ENCODE measurements at places on chromosomes 5 and 9.

- no peak for DNase-seq
Measured at GRCh38 chr5:119220576-119221197, 135.1 kb upstream of the TNFAIP8 start.

- DNase-seq: no peak
Measured at GRCh38 chr5:93723005-93723404, 18.4 kb downstream of the POU5F2 start.

GRCh38 chr9:94847486-94847885, 121.0 kb downstream of the AOPEP start:
- no peak for DNase-seq

- DNase-seq: no peak
Measured at GRCh38 chr5:6632324-6632887, 438 bp downstream of the NSUN2 start.

DNA sequence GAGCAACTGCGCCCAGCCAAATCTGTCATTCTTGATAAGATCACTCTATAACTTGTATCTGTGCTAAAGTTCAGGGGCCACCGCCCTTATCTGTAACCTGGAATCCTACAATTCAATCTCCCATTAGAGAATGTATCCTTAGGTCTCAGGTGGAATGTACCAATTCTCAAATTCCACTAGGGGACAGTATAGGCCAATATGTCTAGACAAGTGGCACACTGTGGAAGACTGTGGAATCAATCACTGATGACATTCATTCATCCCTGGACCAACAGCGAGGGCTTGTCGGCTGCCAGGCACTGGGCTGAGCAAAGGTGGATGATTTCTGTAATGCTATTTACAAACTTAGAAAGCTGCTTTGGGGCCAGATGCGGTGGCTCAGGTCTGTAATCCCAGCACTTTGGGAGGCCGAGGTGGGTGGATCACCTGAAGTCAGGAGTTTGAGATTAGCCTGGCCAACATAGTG, 28.7 kb upstream of the MEGF9 start:
- no peak for DNase-seq

DNA sequence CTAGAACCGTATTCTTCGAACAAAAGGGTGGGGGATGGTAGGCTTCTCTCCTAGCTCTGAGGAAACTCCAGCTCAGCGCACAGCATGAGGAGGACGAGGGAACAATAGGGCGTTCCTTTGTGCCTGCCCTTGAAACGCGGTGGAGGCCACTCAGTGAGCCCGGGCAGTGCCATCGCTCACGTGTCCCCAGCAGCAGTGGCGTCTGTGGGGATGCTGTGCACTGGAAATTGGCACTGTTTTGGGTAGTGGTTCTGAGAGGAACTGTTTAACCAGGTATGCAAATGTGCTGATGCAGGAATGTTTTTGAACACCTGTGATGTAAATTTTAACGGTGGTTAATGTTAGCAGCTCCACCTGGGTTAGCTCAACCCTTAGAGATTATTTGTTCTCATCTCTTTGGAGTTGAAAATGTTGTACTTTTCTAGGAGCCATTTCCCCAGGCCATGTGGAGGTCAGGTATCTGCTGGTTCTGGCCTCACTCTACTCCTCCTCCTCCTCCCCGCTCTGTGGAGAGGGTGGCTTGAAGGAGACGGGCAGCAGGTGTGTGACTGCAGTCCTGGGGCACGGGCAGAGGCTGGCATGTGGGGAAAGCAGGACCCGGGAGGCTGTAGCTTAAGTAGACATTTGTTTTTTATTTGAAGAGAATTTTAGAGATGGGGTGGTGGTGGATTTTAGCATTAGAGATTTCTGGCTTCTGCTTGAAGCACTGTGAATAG, 48.3 kb downstream of the EHMT1 start:
- no peak for DNase-seq

GRCh38 chr5:155768332-155768731, 558.6 kb upstream of the SGCD start:
- DNase-seq: no peak

DNA sequence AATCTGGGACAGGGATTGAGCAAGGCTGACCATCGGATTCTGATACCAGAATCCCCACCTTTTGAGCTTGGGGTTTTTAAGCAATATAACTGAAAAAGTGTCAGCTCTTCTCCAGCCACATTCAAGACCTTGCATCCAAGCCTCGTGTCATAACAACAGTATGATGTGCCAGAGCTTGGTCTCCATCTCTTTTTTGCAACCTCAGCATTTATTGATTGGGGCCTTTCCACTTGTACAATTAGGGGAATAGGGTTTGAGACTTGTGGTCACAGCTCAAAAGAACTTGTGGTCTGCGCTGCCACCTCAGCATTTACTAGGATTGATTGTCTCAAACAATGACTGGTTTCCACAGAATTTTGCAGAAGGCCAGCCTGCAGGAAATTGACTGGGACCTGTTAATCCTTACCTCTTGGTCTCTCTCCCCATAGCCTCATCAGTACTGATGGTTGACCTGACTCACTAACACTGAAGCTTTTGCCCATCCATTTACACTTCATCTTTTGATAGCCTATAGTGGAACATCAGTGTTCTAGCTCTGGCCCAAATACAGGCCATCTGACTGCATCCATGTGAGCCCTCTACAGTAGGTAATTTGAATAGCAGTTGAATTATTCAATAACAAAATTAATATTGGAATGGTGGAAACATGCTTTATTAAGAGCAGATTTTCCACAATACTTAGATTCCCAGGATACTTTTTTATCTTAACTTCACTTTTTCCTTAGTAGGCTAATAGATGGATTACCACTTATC, 381.6 kb upstream of the PRR16 start:
- no peak for DNase-seq

DNA sequence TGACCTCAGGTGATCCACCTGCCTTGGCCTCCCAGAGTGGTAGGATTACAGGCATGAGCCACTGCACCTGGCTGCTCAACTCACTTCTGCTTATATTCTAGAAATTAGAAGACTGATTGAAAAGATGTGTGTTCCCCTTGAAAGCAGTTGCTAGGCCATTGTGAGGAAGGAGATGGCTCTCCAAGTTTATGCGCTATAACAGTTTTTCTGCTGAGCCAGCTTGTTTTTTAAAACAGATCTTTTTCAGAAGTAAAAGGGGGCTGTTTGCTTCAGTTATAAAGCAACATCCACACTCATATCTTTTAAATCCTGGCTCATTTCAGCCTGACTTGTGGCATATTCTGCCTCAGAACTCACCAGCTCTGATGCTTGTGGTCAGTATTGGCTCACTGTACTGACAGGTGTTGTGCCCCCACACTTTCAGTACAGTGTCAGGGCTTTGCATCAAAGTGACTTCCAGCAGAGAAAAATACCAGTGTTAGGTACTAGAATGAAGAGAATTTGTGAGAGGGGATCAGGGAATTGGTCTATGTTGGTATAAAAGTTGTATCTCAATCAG, 49.4 kb downstream of the NUP214 start:
- DNase-seq: no peak

DNA sequence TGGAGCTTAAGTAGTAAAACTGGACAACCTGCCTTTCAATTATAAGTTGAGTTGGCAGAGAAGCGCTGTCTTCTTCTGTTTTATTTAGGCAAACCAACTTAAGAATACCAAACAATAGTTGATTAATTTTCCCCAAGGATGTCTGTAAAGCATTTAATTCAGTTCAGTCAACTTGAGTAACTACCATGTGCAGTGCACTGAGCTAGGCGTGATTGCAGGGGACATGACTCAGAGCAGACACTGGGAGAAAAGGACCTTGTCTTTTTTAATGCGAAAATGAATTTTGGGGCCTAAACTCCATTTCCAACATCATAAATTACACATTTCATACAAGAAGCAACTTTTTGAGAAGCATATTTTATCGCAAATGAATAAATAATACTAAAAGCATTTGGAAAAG, 66.3 kb downstream of the FBXL7 start:
- no peak for DNase-seq

GRCh38 chr5:137728048-137728447, 7.8 kb downstream of the KLHL3 start:
- DNase-seq: no peak

GRCh38 chr9:39587844-39588499, 232.5 kb downstream of the SPATA31A1 start:
- no peak for DNase-seq

DNA sequence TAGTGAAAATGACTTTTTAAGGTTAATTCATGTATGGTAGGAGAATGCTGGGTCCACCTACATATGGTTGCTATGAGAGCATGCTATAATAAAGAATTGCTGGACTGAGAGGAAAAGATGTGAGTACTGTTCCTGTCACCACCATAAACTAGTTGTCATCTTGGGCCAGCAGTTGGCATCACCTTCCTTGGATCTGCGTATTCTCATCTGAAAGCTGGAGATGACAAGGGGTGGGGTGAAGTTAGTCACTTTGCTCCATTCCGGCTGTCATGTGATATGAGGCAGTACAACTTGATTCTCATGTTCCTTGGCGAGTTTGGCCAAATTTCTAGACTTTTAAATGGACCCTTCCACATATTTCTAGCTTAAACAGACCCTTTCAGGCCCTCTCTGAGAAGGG, 33.3 kb downstream of the PIP5K1B start:
- no peak for DNase-seq

DNA sequence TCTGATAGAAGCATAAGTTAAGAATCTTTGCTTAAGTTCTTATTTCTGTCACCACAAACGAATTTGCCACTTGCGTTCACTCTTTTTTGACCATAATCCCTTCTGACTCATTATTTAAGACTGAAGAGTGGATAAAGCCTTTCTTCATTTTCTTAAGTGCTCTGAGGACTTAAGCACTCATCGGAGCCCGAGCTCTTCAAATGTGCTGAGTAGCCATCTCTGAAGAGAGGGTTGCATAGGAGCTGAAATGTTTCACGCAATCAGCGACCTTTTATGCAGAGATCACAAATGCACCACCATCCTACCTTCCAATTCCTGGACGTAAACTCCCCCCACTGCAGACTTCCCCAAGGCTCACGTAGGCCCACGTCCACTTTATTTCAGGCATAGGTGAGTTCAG, 699.2 kb downstream of the IRX1 start:
- DNase-seq: no peak

DNA sequence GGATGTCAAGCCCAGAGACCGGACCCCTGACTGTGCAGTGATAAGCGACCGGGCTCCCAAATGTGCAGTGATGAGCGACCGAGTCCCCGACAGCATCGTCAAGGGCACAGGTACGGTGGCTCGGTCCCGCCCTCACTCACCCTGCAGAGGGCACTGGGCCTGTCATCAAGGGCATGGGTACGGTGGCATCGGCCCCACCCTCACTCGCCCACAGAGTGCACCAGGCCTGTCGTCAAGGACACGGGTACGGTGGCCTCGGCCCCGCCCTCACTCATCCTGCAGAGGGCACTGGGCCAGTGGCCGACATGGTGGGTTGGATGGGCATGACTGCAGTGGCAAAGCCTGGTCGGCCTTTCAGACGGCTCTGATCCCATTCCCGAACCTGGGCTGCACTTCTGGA, 9.7 kb upstream of the LRRC14B start:
- no peak for DNase-seq

DNA sequence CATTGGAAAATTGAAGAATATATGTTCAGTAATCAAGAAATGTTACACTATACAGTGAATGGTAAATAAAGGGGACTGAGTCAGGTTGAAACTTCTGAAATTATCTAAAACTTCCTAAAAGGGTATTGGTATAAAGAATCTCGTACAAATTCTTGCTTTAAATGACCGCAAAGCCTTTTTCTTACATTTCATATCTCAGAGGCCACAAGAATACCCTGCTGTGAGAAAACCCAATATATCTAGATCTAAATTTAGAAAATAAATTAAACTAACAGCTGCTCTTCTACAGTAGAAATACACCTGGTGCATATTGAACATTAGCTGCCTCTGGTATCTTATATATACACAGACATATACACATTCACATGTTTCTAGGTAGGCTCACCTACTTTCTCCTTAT, 221.7 kb downstream of the PCSK5 start:
- DNase-seq: no peak

GRCh38 chr9:95584176-95584575, 67.4 kb upstream of the PTCH1 start:
- no peak for DNase-seq

- no peak for DNase-seq
Measured at GRCh38 chr9:137205126-137206069, at the start of the genes NDOR1 and TMEM203. TSS of gene NDOR1 (plus strand) at chr9:137205700. CDS start at chr9:137205778, 78 bp downstream. TSS of gene TMEM203 (minus strand) at chr9:137205648. CDS start at chr9:137205414, 234 bp downstream.

GRCh38 chr9:6965566-6965965, 207.8 kb downstream of the KDM4C start:
- DNase-seq: no peak

DNA sequence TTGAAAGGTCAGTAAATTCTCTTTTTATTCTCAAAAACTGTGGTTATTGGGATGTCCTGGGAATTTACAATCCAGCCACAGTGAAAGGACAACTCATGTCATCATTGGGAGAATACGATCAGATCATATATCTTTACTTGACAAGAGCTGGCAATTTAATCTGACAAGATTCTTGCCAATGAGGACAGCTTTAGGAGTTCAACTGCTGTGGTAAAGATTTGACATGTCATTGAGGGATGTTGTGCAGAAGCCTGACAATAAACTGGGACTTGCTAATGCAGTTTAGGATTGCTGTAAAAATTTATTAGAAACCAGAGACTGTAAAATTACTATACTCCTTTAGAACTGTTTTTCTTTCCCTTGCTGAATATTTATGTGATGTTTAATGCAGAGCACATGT, 1131.0 kb downstream of the MAT2B start:
- DNase-seq: no peak

DNA sequence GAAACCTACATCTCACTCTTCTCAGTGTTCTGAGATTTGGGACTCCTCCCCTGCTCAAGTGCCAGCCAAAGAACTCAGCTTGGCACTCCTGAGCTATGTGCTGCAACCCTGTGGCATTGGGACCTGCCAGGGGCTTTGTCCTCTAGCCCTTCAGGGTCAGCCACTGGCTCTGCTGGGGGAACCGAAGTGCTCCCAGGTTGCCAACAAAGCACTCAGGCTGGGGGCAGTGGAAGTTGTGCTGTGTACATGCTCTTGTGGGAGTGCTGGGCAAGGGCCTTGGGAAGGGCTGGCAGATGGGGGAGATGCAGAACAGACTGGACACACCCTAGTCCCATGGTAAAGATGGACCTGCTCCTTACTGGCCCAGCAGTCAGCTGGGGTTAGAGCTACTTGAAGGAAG, 498.6 kb downstream of the CAAP1 start:
- DNase-seq: no peak

- no peak for DNase-seq
Measured at GRCh38 chr9:114889802-114890224, 40.6 kb downstream of the TNFSF8 start.

DNA sequence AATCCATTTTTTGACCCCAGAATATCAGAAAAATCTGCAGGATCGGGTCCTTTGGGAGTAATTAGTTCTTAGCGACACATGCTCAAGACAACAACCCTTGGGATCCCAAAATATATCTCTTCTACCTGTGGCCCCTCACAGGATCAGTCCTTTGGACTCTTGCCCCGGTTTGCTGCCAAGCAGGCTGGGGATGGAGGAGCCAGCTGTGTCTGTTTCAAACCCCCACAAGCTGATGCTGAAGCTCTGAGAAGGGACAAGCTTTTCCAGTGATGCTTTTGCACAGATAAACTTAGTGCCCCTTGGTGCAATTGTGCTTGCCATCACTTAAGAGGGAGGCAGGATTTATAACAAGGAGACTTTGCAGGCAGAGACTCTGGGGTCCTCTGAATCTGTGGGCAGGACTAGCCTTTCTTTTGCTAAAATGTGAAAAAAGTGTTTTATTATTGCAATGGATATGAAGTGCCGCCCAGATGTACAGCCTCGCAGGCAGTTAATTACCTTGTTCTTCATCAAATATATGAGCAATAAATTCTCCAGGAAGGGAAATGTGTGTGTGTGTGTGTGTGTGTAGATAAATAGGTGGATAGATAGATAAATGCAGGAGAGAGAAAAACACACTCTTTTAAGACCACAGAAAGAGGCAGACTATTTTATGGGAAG, 9.6 kb upstream of the LHX2 start:
- no peak for DNase-seq

GRCh38 chr5:31502506-31502905, 29.4 kb downstream of the DROSHA start:
- DNase-seq: no peak

All from brain pericyte (primary cell).